Trophoblast cell (in vitro differentiated cells and primary cell): ENCODE measurements at places on chromosomes 5 and 9.
A peak's percentile ranks its signal among the peaks of the same experiment; 100 is the strongest.

DNA sequence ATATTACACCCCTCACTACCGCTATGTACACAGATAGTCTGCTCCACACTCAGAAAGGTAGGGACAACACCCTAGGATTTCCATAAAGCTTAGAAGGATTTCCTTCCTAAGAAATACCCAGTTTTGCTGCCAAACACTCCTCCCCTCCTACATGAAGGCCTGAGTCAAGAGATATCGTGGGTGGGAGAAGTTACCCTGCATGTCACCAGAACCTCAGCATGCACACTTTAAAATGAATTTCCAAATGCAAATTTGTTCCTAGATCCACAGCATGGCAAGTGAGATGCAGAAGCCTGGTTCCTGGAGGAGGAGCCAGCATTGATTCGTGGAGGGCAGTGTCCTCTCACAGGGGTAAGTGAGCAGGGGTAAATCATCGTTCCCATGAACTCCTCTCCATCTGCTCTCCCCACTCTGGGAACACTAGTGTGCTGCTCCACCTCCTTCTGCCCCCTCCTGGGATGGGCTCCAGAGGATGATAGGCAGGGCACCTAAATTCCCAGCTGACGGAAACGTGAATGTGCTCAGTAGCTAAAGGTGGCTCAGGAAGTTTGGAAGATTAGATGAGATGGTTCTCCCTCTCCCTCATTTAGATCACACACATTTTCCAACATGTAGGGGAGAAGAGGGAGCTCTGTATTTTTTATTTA lies 76.7 kb downstream of the PDE4D start:
- no peaks in the 10 kb centered on the region for H3K4me1 ChIP-seq
- no peaks in the 10 kb centered on the region for H3K27me3 ChIP-seq
- DNase-seq = no peak
- H3K4me3 ChIP-seq = no peak overlapping the region

- no peak overlapping the region for H3K4me3 ChIP-seq
- H3K4me1 ChIP-seq = peaks cover 4% of the 10 kb centered on the region
- H3K27me3 ChIP-seq = no peaks in the 10 kb centered on the region
Observed at GRCh38 chr5:11012295-11012694, 251.3 kb upstream of the DAP start.

DNA sequence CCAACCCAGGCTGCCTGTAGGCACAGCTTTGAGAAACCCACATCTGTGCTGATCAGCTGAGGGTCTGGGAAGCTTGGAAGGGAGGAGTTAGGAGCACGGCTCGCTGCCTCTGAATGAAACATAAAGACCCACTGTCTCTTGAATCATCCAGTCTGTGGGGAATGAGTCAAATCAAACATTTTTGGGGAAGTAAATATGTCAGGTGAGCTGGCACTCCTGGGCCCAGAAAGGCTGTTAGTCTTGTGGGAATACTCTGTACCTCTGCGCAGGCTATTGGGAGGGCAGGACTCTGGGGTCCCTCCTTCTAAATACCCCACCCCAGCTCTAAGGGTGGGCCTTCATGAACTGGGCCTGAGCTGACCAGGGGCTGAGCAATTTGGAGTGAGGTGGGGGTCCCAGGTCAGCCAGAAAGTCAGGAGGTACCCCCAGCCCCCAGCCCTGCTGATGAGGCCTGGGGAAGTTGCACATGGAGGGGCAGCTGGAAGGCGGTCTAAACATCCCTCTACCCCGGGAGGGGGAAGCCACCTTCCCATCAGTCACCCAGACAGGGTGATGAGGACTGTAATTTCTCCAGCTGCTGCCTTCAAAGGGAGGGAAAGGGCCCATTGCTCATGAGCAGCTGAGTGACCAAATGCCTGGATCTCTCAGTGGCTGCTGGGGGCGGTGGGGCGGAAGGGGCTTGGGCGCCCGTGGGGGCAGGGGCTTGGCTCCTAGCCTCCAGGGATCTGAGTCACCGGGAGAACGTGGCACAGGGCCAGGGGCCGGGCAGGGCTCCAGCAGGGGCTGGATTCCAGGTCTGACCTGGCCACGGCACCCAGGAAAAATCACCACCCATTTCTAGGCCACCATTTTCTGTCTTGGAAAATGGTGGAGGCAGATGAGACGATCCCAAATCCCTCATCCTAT lies 10.8 kb downstream of the FIBCD1 start:
- H3K36me3 ChIP-seq = no peaks in the 10 kb centered on the region
- no peak overlapping the region for H3K27ac ChIP-seq
- no peak for DNase-seq
- H3K27me3 ChIP-seq = no peaks in the 10 kb centered on the region
- no peaks in the 10 kb centered on the region for H3K4me1 ChIP-seq

- peaks cover 2% of the 10 kb centered on the region for H3K36me3 ChIP-seq
- no peak overlapping the region for H3K4me3 ChIP-seq
- peak; percentile 42 for DNase-seq
- no peaks in the 10 kb centered on the region for H3K4me1 ChIP-seq
- no peak overlapping the region for H3K27ac ChIP-seq
Observed at GRCh38 chr9:109414125-109414785, 83.9 kb downstream of the PTPN3 start.

GRCh38 chr9:99605016-99605743 lies 216.5 kb upstream of the NR4A3 start:
- H3K36me3 ChIP-seq = no peaks in the 10 kb centered on the region
- DNase-seq = no peak
- H3K27ac ChIP-seq = no peak overlapping the region
- H3K4me1 ChIP-seq = no peaks in the 10 kb centered on the region
- H3K4me3 ChIP-seq = no peak overlapping the region
